ENCODE measurements at places on chromosomes 2 and 18.

GRCh38 chr2:168217920-168218319, 29.5 kb downstream of the STK39 start:
- peak; percentile 71 for DNase-seq

DNA sequence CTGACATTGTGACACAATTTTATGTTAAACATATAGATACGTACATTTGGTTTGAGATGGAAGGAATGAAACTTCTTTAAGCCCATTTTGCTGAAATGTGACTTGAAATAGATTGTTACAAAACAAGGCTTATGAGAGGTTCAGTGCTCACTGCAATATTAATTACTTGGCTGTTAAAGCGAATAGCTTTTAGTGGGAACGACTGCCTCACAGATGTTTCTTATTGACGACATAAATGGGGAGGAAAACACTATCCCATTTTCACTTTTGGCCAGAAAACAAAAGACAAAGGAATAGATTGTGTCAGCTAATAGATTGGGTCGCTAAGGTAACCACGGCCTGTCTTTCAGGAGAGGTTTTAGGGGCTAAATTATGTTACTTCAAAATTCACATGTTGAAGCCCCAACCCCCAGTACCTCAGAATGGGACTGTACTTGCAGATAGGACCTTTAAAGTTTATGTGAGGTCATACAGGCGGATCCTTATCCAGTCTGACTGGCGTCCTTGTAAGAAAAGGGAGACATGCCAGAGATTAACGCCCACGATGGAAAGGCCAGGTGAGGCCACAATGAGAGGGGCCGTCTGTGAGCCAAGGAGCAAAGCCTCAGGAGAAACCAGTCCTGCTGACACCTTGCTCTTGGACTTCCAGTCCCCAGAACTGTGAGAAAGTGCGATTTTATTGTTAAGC, 10.8 kb downstream of the INPP1 start:
- no peak for DNase-seq

- DNase-seq = no peak
Observed at GRCh38 chr2:204790076-204790475, 244.8 kb downstream of the PARD3B start.

DNA sequence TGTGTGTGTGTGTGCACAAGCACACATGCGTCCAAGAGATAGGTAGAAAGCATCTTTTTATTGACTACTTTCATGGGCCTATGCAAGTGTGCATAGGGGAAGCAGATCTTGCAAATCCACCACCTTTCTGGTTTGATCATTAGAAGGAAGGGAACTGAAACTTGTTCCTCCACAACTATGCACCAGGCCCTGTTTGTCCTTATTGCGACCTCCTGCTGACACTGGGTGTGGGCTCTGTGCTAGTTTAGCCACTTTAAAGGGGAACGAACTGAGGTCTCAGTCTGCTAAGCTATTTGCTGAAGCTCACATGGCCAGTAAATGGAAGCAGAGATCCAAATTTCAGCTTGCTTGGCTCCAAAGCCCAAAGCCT, 32.1 kb upstream of the INSIG2 start:
- DNase-seq = no peak

GRCh38 chr18:24466771-24467170, 6.3 kb downstream of the HRH4 start:
- DNase-seq = no peak

DNA sequence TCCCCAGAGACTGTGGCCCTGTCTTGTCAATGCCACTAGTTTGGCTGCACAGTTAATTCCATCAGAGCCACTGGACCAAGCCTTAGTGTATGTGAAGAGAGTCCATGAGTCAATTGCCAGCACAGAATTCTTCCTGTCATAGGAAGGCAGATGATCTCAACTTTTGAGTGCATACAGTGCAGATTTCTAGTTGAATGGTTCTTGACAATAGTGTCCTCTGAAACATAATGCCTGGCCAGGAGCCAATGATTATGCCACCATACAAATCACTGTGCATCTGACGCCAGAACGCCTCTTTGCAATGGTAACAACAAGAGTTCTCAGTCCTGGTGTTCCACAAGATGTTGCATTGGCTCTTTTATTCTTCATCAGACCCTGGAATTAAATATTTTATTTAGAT, 7.1 kb downstream of the NEUROD1 start:
- DNase-seq = no peak

DNA sequence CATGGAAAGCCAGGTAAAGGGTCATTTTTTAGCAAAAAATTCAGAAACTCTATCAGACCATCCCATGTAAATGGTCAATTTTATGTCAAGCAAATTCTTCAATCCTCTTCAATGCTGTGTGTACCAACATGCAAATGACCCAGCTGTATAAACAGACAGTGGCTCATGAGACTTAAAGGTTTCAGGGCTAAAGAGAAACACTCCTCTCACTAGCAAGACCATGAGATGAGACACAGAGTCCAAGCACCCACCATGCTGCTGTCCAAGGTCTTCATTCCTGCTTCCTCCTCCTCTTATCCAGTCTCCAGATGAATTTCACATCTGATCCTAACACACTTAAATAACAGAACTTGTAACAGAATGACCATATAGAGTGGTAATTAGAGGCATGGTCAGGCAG, 30.8 kb upstream of the ONECUT2 start:
- DNase-seq = no peak

GRCh38 chr2:27720004-27720551, 51.4 kb upstream of the MRPL33 start:
- peak; percentile 98 for DNase-seq

- DNase-seq = no peak
Observed at GRCh38 chr2:226902041-226902966, 66.5 kb downstream of the RHBDD1 start.

- DNase-seq = peak; percentile 2
Observed at GRCh38 chr2:23092831-23093230, 292.1 kb upstream of the KLHL29 start.

- peak; percentile 91 for DNase-seq
Observed at GRCh38 chr2:54572636-54573536, 116.8 kb downstream of the SPTBN1 start.

DNA sequence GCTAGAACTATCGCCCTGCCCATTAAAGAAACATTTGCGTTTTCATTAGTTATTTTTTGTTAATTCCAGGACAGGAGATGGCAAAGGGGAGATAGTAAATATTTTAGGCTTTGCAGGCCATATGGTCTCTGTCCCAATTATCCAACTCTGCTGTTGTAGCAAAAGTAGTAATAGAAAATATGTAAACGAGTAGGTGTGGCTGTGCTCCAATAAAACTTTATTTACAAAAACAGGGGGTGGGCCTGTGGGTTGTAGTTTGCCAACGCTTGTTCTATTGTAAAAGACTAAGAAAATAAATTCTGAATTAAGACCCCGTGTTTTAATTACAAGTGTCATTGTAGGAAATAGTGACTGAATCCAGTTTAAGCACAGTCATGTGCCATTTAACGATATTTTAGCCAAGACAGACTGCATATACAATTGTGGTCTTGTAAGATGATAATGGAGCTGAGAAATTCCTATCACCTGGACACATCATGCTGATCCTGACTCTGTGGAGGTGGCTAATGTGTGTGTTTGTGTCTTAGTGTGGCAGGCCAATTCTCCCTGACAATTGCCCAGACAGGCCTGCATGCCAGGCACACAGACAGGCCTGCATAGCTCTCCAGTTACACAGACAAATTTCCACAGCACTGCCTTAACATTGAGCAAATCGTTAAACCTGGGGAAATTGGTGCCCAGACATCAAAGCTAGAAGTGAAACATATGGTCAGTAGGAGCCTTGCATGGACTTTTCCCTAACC, 76.4 kb downstream of the SKA1 start:
- no peak for DNase-seq

DNA sequence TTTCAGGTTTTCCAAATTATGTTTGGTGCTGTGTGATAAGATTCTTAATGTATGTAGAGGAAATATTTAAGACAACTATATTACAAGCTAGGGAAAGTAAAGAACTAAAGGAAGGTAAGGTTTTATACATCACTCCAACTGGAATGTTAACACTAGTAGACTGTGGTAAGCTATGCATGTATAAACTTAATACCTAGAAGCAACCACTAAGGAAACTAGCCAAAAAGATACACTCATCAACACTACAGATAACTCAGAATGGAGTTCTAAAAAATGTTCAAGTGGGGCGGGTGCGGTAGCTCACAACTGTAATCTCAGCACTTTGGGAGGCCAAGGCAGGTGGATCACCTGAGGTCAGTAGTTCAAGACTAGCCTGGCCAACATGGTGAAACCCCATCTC, 37.8 kb upstream of the MALL start:
- DNase-seq = peak; percentile 47

- DNase-seq = no peak
Observed at GRCh38 chr2:1754461-1755170, 10.3 kb upstream of the PXDN start.

- no peak for DNase-seq
Observed at GRCh38 chr2:119402645-119403560, 28.8 kb upstream of the TMEM37 start.

GRCh38 chr18:43160509-43160908, 45.0 kb upstream of the RIT2 start:
- DNase-seq = peak; percentile 25

- DNase-seq = no peak
Observed at GRCh38 chr2:206526416-206526815, 83.1 kb downstream of the ADAM23 start.

GRCh38 chr18:13253786-13254688, 35.5 kb downstream of the LDLRAD4 start:
- no peak for DNase-seq

Measured in IMR-90 (cell line).